Activated naive CD8-positive, alpha-beta T cell treated with anti-CD3 and anti-CD28 coated beads for 36 hours (primary cell): ENCODE measurements at places on chromosomes 2 and 18.

GRCh38 chr18:75213611-75214331, 3.2 kb downstream of the TSHZ1 start:
- DNase-seq = no peak

GRCh38 chr2:236001166-236001828, 166.9 kb downstream of the GBX2 start:
- DNase-seq = no peak

DNA sequence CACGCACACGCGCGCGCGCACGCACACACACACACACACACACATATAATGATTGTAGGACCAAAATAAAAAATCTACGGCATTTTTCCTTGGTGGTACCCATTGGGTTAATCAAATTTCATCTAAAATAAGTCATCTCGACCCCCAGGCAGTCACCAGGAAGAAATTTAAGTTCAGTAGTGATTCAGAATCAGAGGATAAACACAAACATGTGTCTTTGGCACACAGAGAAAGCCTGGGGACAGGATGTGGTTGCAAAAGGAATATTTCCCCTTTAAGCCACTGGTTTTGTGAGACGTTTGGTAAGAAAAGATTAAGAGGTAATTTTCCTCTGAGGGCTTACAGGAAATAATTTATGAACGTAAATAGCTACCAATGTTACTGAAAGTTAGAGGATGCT, 171.6 kb upstream of the PIEZO2 start:
- DNase-seq = no peak

GRCh38 chr2:203740871-203741281, 34.4 kb downstream of the CD28 start:
- no peak for DNase-seq

- DNase-seq = no peak
These were observed 186.0 kb upstream of the TNP1 start for GRCh38 chr2:217045700-217046475.

DNA sequence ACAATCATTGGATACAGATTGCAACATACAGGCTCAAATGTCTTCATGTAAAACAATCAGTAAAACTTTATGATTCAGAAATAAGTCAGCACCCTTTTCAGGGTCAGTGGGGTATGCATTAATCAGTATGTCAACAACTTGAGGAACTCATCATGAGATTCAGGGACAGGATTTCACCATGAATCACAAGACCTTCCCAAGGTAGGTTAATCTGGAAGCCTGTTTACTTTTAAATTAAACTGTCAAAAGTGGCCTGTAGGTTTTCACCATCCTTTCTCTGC, 104.8 kb downstream of the SP100 start:
- DNase-seq = no peak

DNA sequence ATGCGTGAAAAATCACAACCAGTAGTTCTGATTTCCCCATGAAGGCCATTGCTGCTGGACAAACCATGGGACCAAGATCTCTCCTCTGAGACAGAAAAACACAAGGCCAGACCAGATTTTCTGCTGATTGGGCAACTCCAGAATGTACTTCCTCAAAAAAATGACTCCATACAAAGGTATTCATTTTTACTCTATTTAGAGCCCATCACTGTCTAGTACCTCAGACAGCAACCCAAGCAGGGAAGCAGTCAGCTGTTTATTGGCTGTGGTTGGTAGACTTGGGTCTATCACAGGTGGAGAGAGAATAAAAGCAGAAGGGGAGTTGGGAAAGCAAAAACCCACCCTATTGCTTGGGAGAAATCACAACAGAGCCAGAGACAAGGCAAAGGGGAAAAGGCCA, 219.9 kb downstream of the PIK3C3 start:
- DNase-seq = no peak

GRCh38 chr18:1294229-1294628, 389.6 kb downstream of the ADCYAP1 start:
- DNase-seq = no peak

DNA sequence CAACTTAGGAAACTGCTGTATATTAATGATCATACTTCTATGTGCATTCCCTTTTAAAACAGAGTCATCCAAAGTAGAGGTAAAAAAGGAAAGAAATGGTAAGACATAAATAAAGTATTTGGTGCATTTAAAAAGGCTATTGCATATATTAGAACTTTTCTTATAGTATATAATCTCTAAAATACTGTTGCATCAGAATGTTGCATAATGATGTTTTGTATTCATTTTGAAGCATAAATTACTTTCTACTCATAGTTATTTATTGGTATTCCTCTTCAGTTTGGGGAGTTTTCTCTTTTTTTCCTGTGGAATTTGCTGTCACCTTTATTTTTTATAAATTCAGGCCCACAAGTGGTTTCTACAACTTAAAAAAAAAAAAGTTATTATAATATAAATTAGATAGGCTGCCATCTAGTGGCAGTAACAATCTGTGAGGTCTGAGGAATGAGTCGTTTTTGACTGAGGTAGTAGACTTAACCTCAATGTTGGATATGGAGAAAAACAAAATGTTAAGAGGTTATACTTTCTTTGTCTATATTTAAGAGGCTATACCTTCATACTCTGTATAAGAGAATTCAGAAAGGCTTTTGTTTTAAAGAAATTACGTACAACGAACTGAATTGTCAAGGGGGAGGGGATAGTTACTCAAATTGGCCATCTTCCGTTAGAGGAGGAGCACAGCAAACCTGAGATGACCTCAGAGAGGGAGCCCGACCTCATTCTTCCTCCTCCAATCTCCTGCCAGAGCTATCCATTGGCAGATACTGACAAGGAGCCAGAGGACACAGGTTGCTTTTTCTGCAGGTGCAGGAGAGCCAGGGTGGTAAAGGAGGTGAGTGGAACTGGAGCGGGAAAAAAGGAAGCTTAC, 23.8 kb downstream of the ANKAR start:
- DNase-seq = no peak

- DNase-seq = no peak
These were observed 34.9 kb downstream of the SCN1A start for GRCh38 chr2:166092889-166093288.

- no peak for DNase-seq
These were observed 50.0 kb upstream of the PAPOLG start for GRCh38 chr2:60706021-60706420.

DNA sequence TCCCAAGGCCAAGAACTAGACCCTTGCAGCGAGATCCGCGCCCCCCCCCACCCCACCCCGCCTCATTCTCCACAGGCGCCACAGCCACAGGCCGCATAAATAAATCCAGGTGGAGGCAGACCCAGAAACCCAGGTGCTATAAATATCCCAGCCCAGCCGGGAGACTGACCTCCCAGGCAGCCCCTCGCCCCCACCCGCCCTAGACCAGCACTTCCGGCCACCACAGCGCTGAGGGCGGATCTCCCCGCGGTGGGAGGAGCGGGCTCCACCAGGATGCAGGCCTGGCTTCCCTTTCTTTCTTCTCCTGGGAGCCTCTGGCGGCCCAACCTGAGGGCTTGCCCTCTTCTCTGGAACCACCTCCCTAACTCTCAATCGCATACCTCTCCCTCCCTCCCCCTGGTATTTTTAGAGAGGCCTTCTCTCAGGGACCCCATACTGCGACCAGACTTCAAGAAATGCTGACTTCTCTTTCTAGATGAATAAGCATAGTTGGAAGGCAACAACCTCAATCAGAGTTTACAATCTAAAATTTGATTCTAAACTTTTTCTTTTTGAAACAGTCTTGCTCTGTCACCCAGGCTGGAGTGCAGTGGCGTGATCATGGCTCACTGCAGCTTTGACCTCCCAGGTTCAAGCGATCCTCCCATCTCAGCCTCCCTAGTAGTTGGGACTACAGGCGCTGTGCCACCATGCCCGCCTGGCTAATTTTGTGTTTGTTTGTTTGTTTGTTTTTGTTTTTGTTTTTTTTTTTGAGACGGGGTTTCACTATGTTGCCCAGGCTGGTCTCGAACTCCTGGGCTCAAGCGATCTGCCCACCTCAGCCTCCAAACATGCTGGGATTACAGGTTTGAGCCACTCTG, 55.0 kb downstream of the PKDCC start:
- peak; percentile 32 for DNase-seq

DNA sequence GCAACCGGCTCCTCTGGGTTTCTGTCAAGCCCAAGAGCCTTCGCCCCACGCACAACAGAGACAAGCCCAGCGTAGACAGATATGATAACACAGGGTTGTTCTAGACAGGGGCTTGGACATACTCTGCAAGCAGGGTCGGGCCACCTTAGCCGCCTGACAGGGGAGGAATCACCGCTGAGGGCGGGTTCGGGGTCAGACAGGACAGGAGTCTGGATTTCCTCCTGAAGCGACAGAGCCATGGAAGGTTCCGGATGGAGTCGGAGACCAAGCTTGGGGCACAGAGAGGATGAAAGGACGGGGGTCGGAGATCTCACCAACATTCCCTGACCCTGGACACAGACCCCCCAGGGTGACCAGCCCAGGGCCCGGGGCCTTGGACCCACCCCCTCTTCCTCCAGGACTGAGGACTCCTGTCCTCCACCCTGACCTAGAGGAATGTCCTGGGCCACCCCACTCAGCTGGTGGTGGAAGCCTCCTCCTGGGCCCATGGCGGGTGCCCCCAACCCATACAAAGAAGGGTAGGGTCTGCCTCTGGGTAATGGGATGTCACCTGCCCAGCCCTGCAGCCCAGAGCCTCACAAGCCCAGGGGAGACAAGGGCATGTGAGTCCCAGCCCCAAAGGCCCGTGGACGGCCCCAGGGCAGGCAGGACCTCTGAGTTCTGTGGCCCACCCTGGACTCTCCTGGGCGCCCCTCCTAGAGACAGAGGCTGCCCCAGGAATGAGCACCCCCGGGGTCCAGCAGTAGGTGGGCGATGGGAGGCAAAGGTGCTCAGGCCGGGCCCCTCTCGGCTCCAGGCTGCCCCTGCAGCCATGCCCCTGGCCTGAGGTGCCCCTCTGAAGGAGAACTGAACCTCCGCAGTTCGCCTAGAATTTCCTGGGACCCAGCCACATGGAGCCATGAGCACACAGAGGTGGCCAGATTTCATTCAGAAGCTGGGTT, 44.1 kb upstream of the GPC1 start:
- no peak for DNase-seq

- DNase-seq = peak; percentile 34
These were observed 30.0 kb downstream of the THNSL2 start for GRCh38 chr2:88199912-88200682.
